ENCODE measurements at places on chromosomes 5 and 9.

DNA sequence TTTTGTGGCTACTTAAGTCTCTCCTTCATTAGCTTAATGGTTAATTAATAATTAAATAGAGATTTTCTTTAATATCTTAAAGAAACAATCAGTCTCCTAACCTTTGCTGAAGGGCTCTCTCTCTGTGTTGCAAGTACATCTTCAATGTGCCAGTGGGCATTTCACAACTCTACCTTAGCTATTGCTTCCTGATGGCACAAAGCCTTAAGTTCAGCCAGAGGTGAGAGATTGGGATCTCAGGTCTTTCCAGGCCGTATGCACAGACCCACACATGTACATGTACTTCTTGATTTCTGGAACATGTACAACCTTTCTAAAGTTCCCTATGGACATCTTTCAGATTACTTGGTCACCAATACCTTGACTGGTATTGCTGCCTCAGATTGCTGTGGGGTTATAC, 8.9 kb upstream of the ITGA1 start:
- DNase-seq = no peak

GRCh38 chr5:135085936-135086725, 52.1 kb upstream of the PITX1 start:
- DNase-seq = no peak

DNA sequence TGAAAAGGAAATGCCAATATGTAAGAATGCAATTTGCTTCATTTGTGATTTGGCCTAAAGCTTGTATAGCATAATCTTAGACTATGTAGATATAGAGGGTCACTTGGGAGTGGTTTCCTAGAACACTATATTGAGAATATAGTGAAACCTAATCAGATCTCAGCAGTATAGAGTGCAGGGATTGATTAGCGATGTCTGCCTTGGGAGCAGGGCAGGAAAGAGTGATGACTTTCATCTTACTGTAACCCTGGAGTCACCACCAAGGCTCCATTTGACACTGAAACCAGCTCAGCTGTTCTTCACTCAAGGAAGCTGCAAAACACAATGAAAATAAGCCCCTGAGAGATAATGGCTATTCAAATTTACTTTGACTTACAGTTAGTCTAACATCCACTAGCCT, 26.2 kb upstream of the ARRDC3 start:
- DNase-seq = no peak

- DNase-seq = no peak
Measured at GRCh38 chr9:35918780-35919179, 9.5 kb downstream of the SPAAR start.

DNA sequence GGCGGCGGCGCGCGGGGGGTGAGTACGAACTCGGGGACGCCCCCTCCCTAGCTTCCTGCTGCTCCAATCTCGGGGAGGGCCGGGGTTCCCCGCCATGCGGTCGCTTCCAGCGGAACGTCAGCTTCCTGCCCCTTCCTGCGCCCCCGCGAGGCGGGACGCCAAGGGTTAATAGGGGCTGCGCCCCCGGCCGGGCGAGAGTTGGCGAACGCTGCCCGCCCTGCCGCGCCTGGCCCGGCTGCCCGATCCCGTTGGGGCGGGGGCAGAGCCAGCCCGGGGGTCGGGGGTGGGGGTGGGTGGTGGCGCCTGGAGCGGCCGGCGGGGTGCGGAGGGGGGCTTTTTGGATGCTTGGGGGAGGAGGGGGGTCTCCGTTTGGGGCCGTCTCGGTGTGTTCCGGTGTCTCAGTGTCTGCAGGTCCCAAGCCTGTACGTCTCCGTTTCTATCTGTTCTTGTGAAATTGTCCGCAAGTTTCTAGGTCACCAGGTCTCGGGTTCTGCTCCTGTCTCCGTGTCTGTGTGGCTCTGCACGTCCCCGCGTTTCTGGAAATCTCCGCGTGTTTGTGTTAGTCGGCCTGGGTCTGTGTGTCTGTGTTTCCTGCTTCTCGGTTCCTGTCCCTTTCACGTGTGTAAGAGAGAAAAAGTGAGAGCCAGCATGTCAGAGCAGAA, 789 bp downstream of the COL27A1 start:
- DNase-seq = no peak

- DNase-seq = no peak
Measured at GRCh38 chr5:167804512-167805220, 486.8 kb upstream of the WWC1 start.

All from T-helper 1 cell (primary cell).